ENCODE measurements at places on chromosomes 5 and 9. TPM values are rescaled to one million over a fixed set of nuclear protein-coding genes. Genes with fewer than 3 reads are reported as not detected.

The SLC6A3 gene
- polyA plus RNA-seq, result not detected

The FBXW11 gene
- polyA plus RNA-seq, result 30.0 TPM

The WNT8A gene
- polyA plus RNA-seq, result not detected

The PANK3 gene
- 10.9 TPM for polyA plus RNA-seq

The HAND1 gene
- polyA plus RNA-seq, result not detected

The FAM221B gene
- polyA plus RNA-seq, result 0.12 TPM

The CRHBP gene
- not detected for polyA plus RNA-seq

The PLGRKT gene
- polyA plus RNA-seq, result 72.3 TPM

The SLC4A9 gene
- not detected for polyA plus RNA-seq

The PCDHGB7 gene
- polyA plus RNA-seq, result 0.37 TPM

The PLPP7 gene
- polyA plus RNA-seq, result 0.27 TPM

The FCN1 gene
- polyA plus RNA-seq, result not detected

The SLC25A46 gene
- 86.7 TPM for polyA plus RNA-seq

The SPINK7 gene
- not detected for polyA plus RNA-seq

The HEMGN gene
- not detected for polyA plus RNA-seq

The ZNF366 gene
- 0.05 TPM for polyA plus RNA-seq

The UAP1L1 gene
- polyA plus RNA-seq, result 2.6 TPM

The KCNN2 gene
- 0.21 TPM for polyA plus RNA-seq

The MSX2 gene
- not detected for polyA plus RNA-seq

The SEMA5A gene
- 0.09 TPM for polyA plus RNA-seq

The TAS2R1 gene
- not detected for polyA plus RNA-seq

The SAXO1 gene
- polyA plus RNA-seq, result not detected

The FOXD4L4 gene
- not detected for polyA plus RNA-seq

The TMEM38B gene
- polyA plus RNA-seq, result 19.1 TPM

The ASPN gene
- polyA plus RNA-seq, result 0.47 TPM

The SLC34A3 gene
- polyA plus RNA-seq, result not detected

The CFAP90 gene
- not detected for polyA plus RNA-seq

The RGS7BP gene
- polyA plus RNA-seq, result not detected

The ZSWIM6 gene
- polyA plus RNA-seq, result 0.83 TPM

The MAMDC4 gene
- 2.4 TPM for polyA plus RNA-seq

The ACTBL2 gene
- polyA plus RNA-seq, result 0.05 TPM

The AFAP1L1 gene
- not detected for polyA plus RNA-seq

The OLFML2A gene
- not detected for polyA plus RNA-seq

The TMEM174 gene
- polyA plus RNA-seq, result not detected

Data from GM12878 (cell line).